AML-193 (cell line): ENCODE measurements at places on chromosomes 6 and 20.
A peak's percentile ranks its signal among the peaks of the same experiment; 100 is the strongest.

DNA sequence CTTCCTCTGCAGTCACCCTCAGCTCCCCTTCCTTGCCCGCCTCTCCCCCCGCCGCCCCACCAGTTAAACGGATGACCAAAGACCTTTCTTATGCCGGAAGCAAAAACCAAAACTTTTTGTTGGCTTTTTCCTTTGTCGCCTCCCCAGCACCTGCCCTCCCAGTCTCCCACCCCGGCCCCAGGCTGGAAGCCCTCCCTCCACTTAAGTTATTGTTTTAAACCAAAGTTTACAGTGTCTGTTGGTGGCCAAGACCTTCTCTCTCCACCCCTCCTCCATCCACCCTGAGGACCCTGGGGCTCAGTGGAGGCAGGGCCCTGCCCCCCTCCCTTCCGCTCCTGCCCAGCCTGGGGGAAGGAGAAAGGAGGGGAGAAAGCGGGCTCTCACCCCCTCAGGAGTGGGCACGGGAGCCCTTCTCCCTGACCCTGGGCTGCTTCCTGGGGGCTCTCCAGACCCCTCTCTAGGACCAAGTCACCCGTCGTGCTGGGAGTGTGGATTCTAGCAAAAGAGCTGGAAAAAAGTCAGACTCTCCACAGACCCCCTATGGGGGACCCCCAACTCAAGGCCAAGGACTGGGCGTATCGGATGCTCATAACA lies 38.3 kb upstream of the MDFI start:
- no peak for DNase-seq

GRCh38 chr6:150409576-150410066 lies 40.8 kb downstream of the IYD start:
- no peak for DNase-seq

DNA sequence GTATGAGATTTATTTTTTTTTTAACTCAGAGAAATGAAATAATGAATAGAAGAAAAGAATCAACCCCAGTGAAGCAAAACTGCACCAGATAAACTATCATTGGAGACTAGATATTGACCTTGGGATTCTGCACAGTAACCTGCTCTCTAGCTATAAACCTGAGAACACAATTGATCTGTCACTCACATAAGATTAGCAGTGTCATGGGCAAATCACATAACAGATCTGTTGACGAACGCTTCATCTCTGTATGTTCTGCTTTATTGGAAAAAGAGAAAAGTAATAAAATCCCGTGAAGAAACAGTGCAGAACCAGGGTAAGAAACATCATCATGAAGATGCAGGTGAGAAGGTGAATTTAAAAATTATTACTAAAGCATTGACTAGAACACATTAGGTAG lies 52.8 kb upstream of the RGS17 start:
- DNase-seq = no peak

- DNase-seq = no peak
Observed at GRCh38 chr20:8994045-8994444, 74.8 kb upstream of the PLCB4 start.

- DNase-seq = no peak
Observed at GRCh38 chr6:5866547-5867051, 140.1 kb downstream of the NRN1 start.

DNA sequence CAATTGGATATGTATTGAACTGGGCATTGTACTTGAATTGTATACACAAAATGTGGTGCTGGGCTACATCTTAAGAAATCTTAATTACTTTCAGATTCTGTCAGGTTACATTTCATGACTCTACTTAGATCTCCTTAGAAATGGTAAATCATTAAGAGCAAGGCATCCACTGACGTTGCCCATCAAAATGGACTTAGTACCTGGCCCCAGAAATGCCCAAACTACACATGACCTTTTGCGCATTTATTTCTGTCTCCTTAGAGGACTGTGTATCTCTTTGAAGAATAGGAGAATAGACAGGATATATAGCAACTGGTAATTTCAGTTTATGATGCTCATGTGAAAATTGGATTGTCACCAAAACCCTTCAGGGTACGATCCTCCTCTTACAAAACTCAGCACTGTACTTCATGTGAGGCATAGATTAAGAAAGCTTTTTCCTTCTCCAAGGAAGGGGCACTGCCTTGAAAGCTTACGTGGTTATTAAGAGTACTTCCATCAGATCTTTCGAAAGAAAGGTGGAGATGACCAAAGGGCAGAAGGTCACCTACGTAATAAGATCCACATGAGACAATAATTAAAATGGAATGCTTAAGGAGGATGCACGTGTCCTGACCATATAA lies 61.4 kb upstream of the BMP2 start:
- no peak for DNase-seq

- no peak for DNase-seq
Observed at GRCh38 chr6:164150232-164150631, 735.7 kb downstream of the QKI start.

DNA sequence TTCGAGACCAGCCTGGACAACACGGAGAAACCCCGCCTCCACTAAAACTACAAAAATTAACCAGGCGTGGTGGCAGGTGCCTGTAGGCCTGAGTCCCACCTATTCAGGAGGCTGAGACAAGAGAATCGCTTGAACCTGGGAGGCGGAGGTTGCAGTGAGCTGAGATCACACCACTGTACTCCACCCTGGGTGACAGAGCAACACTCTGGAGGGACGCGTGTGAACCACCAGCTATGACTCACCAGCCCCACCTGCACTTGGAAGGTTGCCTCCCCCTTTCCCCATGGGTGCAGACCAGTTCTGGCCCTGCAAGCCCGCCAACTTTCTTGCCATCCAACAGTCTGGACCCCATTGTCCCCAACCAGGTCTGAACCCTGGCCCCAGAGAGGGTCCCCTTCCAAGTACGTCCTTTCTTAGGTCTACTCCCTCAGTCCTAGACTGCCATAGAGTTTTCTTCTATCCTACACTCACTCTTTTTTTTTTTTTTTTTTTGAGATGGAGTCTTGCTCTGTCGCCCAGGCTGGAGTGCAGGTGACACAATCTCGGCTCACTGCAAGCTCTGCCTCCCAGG lies 29.2 kb downstream of the ATP9A start:
- no peak for DNase-seq

- DNase-seq = peak; percentile 48
Observed at GRCh38 chr6:112027942-112028674, 25.8 kb upstream of the CCN6 start.

GRCh38 chr6:106206905-106207304 lies 118.7 kb downstream of the ATG5 start:
- DNase-seq = no peak

DNA sequence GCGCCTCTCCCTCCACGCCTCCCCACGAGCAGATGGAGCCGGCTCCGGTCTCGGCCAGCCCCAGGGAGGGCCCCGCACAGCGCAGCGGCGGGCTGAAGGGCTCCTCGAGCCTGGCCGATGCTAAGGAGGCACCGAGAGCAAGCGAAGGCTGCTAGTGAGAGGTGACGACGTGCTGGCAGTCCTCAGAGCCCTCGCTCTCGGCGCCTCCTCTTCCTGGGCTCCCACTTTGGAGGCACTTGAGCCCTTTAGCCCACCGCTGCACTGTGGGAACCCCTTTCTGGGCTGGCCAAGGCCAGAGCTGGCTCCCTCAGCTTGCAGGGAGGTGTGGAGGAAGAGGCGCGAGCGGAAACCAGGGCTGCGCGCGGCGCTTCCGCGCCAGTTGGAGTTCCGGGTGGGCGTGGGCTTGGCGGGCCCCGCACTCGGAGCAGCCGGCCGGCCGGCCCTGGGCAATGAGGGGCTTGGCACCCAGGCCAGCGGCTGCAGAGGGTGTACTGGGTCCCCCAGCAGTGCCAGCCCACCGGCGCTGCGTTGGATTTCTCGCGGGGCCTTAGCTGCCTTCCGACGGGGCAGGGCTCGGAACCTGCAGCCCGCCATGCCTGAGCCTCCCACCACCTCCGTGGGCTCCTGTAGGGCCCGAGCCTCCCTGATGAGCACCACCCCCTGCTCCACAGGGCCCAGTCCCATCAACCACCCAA lies 2.5 kb upstream of the TMEM14C start:
- peak; percentile 53 for DNase-seq

GRCh38 chr6:44237813-44238433 lies 9.0 kb upstream of the HSP90AB1 start:
- peak; percentile 75 for DNase-seq

- no peak for DNase-seq
Observed at GRCh38 chr6:46352541-46353268, 138.5 kb downstream of the RCAN2 start.

DNA sequence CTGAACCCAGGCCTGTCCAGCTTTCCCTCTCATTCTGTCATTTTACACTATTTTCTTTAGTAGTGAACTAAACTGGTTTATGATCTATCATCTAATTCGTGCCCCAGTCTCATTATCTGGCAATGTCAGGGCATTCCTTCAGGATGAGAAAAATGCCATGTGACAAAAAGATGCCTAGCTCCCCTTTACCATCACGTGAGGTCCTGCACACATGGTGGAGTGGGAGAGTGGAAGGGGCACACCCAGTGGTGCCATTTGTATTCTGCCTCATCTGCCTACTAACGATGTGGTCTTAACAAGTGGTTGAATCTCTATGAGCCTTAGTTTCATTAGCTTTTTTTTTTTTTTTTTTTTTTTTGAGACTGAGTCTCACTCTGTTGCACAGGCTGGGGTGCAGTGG lies 41.2 kb downstream of the CDC5L start:
- no peak for DNase-seq

DNA sequence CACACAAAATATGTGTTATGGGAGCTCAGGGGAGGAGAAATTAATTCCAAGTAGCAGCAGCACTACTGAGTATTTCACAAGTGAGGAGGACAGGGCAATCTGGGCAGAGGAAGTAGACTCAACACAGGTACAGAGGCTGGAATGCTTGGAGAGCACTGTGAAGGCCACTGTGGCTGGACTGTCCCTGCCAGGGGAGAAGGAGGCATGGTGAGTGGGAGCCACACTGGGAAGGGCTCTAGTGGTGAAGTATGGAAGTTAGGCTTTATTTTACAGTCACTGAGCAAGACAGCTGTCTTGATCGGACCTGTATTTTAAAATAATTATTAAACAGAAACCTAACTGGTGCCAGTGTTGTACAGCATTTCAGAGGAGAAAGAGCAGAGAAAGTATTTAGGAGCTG lies 28.8 kb downstream of the FAM229B start:
- DNase-seq = no peak
